ENCODE measurements at places on chromosomes 2 and 18.

GRCh38 chr2:109529532-109530449 lies 84.0 kb downstream of the SEPTIN10 start:
- DNase-seq, result no peak

GRCh38 chr2:240595381-240596079 lies 9.0 kb downstream of the CAPN10 start:
- peak; percentile 78 for DNase-seq

DNA sequence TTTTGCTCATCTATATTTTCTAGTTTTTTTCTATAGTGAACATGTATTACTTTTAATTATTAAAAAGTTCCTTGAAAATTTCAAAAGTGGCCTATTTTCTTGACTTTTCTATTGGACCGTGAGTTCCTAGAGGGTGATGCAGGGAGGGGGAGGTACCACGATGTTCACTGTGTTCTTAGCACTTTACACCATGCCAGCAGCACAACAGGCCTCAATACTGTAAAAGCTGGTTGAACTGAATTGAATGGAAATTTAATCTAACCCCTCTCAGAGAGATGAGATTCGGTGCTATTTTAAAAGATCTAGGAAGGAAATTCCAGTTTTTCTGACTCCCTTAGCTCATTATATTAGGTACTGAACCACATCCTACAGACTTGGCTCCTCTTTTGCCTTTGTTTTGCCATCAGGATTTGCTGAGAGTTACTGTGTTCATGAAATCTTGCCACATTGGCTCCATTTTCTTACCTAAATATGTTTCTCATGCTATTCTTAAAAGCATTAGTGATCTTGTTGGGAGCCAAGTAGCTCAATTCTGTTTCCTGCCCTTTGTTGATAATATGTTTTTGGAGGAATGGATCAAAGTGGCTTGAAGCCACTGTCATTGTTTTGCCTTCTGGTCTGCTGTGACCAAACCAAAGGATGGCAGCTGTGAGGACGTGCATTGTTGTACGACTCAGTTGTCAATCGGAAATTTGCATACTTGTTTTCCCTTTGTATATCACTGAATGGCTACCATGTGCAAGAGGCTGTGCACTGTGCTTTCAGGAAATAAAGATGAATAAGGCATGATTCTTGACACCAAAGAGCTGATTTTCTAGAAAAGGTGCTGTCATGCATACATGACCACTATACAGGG lies 25.3 kb downstream of the MYO1B start:
- no peak for DNase-seq

GRCh38 chr2:85850451-85850850 lies 38.3 kb downstream of the ST3GAL5 start:
- DNase-seq, result no peak

GRCh38 chr2:23637011-23637778 lies 252.2 kb downstream of the KLHL29 start:
- DNase-seq, result no peak

- DNase-seq, result no peak
Measured at GRCh38 chr2:63073994-63074393, 23.4 kb downstream of the OTX1 start.

DNA sequence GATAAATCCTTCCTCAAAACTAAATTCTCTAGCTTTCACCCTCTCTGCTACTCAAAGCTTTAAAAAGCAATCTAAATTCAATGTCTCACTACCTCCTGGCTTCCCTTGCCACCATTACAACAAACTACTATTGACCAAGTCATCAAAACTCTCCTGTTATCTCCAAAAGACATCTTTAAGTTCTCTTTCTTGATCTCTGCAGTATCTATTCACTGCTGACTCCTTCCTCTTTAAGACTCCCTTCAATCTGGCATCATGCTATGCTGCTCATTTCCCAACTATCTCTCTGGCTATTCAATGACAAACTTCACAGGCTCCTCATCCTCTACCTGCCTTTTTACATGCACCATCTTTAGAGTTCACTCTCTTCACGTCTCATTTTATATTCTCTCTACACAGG lies 5.9 kb downstream of the PPP3R1 start:
- DNase-seq, result no peak

DNA sequence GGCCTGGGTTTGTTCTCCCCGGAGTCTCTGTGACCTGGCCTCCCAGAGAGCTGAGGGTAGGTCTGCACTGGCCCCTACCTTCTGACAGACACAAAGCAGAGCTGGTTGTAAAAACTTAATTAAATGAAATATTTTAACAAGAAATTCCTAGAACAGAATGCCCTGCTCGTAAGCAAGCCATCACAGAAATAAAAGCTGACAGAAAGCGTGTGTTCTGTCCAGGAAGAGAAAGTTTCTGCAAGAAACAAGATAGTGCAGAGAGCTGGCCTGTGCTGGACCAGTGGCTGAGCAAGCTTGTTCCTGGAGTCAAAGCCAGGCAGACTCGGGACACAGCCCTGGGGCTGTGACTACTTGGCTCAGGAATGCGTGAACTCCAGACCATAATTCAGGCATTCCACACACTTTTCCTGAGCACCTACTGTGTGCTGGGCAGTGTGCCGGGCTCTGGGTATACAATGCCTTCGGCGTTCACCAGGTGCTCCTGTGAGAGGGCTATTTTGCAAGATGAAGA lies 51.6 kb downstream of the APOB start:
- DNase-seq, result no peak

DNA sequence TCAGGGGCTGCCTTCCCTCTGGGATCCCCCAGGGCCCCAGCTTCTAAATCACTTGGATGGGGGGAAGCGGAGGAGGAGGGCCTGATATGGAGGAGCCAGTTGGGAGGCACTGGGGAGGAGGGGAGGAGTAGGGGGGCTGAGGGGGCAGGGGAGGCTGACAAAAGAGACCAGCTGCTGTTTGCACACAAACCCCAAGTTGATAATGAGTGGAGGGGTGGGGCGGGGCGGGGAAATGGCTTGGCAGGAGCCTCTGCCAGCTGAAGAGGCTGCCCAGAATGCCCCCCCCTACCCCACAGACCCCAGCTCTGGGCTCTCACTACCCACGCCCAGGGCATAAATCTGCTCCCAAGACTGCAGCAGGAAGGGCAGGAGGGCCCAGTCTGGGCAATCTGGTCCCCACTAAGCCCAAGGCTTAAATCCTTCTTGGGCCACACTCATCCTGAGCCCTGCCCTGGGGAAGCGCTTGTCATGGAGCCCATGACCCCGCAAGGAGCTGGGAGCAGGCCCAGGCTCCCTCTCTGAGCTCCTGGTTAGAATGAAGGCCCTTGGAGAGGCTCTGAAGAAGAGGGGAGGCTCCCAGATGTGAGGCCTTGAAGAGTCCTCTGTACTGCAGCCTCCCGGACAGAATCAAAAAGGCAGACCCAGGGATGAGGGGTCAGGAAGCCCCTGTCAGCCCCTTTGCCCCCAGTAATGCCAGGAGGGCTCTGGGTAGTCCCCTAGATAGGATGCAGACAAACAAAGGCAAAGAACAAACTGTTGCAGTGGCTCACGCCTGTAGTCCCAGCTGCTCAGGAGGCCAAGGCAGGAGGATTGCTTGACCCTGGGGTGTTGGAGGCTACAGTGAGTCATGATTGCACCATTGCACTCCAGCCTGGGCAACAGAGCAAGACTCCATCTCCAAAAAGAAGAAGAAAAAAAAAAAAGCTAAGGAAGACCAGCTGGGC lies 24.8 kb upstream of the PTMA start:
- no peak for DNase-seq

DNA sequence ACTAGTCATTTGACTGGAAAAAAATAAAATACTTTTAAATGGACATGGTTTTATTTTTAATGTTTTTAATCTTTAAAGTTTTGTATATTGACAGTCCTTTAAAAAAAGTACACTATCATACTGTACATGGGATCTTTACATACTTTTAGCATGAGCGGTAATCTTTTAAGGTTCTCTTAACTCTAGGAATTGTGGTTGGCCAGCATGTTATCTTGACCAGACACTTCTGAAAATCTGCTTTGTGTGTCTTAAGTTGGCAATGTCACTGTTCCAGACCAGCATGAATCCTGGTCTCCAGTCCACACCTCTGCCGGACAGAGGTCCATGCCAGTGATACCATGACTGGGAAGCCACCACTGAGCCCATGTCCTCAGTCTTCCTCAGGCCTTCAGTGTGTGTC lies 17.7 kb downstream of the ITGB1BP1 start:
- DNase-seq, result no peak

- no peak for DNase-seq
Measured at GRCh38 chr2:178506524-178506923, 26.3 kb downstream of the PLEKHA3 start.

All from activated CD8-positive, alpha-beta memory T cell treated with anti-CD3 and anti-CD28 coated beads, Interleukin-2, amount 10 ng/mL, durations not matched to agents 7 days and 5 days (primary cell).